Right lobe of liver (tissue), 6 donors: ENCODE measurements at places on chromosomes 13 and 19. TPM values are rescaled to one million over a fixed set of nuclear protein-coding genes. Genes with fewer than 3 reads are reported as not detected.

The DAPK3 gene
- 63.7 TPM for total RNA-seq

- H3K4me3 ChIP-seq = no peak overlapping the region
- no peak for DNase-seq
- no peaks in the 10 kb centered on the region for H3K27me3 ChIP-seq
- no peaks in the 10 kb centered on the region for H3K4me1 ChIP-seq
- H3K27ac ChIP-seq = no peak overlapping the region
These were observed 21.1 kb downstream of the GTF2F2 start for GRCh38 chr13:45141369-45141768.

The CABP5 gene
- total RNA-seq = not detected

The PLK5 gene
- not detected for total RNA-seq

DNA sequence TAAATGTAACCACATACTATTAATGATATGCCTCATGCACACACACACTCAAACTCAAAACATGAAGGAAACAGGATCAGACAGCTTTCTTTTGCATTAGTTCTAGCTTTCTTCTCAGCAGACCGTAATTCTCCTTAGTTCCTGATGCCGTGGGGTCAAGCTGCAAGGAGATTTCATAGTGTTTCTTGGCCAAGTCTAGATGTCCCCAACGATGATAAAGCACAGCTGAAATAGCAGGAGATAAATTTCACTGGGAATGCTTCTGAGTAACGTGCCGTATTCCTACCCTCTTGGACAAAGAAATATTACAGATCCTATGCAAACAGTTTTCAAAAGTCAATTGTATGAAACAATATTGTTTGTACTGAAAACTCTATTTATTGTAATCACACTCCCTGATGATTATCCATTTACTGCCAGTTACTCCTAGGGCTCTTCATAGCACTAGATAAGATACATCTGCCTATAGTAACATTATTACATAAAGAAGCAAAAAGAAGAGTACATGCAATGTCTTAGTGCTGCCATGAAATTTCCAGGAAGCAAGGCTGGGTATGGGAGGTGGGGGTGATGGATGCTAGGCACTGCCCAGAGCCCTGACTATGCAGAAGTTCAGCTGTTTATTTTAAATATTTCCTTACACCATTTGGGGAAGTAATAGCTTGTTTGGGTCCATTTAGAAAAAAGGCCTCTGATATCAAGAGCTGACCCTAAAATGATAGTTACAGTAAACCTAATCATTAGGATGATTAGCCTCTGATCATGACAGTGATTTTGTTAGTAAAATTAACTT lies 16.5 kb upstream of the GGACT start:
- H3K27ac ChIP-seq = no peak overlapping the region
- DNase-seq = no peak
- H3K4me3 ChIP-seq = no peak overlapping the region
- no peaks in the 10 kb centered on the region for H3K4me1 ChIP-seq
- H3K27me3 ChIP-seq = no peaks in the 10 kb centered on the region

DNA sequence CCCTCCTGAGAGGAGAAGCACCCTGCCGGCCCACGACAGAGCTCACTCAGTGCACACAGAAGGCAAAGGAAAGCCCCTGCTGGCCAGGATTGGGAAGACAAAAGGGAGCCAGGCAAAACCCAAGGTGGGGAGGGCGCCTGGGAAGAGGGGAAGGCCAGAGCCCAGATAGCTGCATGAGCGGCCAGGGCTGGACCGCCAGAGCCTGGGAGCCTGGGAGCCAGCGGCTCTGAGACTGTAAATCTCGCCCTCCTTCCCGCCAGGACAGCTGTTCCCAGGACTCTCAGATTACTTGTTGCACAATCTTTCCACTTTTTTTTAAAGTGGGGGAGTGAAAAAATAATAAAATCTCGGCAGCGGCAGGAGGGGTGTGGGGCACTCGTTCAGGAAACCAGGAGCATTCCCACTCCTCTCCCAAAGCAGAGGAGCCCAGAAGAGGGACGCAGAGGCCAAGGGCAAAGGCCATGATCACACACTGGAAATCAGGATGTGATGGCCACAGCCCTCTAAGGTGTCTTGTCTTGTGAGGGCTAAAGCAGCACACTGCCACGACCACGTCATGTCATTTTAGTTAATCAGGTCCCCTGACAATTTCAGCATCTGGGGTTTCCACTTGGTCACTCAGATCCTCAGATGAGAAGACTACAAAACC lies 19.6 kb upstream of the EPHX3 start:
- no peak overlapping the region for H3K4me3 ChIP-seq
- H3K27ac ChIP-seq = peak overlapping the region; percentile 33
- no peaks in the 10 kb centered on the region for H3K27me3 ChIP-seq
- H3K4me1 ChIP-seq = peaks cover 34% of the 10 kb centered on the region

The ZNF763 gene
- total RNA-seq = 0.66 TPM

- no peak overlapping the region for H3K4me3 ChIP-seq
- no peaks in the 10 kb centered on the region for H3K4me1 ChIP-seq
- H3K27me3 ChIP-seq = no peaks in the 10 kb centered on the region
These were observed 2.0 kb upstream of the ARHGAP45 start for GRCh38 chr19:1064661-1065605.

The WDR62 gene
- total RNA-seq = 0.63 TPM

DNA sequence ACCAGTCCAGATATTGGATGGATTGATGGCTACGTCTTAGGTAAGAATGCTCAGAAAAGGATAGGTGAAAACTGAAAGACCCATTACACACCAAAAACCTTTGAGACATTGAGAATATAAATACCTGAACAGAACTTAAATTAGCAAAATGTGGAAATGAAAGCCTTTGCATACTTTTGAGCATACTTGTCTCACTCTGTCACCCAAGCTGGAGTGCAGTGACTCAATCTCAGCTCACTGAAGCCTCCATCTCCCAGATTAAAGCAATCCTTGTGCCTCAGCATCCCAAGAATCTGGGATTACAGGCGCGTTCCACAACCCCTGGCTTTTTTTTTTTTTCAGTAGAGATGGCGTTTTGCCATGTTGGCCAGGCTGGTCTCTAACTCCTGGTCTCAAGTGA lies 695.3 kb downstream of the DACH1 start:
- DNase-seq = no peak
- no peak overlapping the region for H3K27ac ChIP-seq
- H3K4me1 ChIP-seq = no peaks in the 10 kb centered on the region
- no peaks in the 10 kb centered on the region for H3K36me3 ChIP-seq

The SIGLEC10 gene
- total RNA-seq = 12.4 TPM

DNA sequence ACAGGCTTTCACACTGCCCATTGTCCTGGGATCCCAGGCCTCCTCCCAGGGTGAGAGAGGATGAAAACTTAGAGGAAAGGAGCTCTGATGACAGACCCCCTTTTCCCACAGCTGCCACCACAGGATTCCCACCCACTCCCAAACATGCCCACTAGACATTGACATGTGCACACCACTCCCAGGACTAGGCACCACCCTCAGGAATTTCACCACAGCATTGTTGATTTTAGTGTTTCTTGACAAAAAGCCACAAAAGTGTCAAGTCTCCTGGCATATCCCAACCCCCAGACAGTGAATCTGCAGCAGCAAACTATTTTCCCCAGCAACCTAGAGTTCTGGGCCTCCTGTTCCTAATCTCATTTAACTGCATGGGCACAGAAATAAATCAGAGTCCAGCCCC lies 10.1 kb downstream of the ZNF714 start:
- no peak for DNase-seq
- no peaks in the 10 kb centered on the region for H3K27me3 ChIP-seq
- no peak overlapping the region for H3K27ac ChIP-seq
- no peaks in the 10 kb centered on the region for H3K4me1 ChIP-seq
- H3K36me3 ChIP-seq = no peaks in the 10 kb centered on the region

The PRSS57 gene
- total RNA-seq = not detected

The ZNF611 gene
- total RNA-seq = 5.1 TPM

The APLP1 gene
- total RNA-seq = 1.5 TPM

GRCh38 chr19:4966591-4966990 lies 2.3 kb upstream of the KDM4B start:
- no peak for DNase-seq
- H3K27ac ChIP-seq = no peak overlapping the region
- no peaks in the 10 kb centered on the region for H3K36me3 ChIP-seq
- peaks cover 15% of the 10 kb centered on the region for H3K4me1 ChIP-seq
- H3K4me3 ChIP-seq = no peak overlapping the region

GRCh38 chr19:15304140-15304705 lies 28.1 kb downstream of the BRD4 start:
- H3K4me3 ChIP-seq = no peak overlapping the region
- no peaks in the 10 kb centered on the region for H3K36me3 ChIP-seq
- no peaks in the 10 kb centered on the region for H3K27me3 ChIP-seq
- H3K27ac ChIP-seq = no peak overlapping the region

GRCh38 chr13:57045826-57046546 lies 94.7 kb upstream of the PRR20A start:
- H3K27ac ChIP-seq = peak overlapping the region; percentile 88
- no peaks in the 10 kb centered on the region for H3K36me3 ChIP-seq
- no peaks in the 10 kb centered on the region for H3K27me3 ChIP-seq
